ENCODE measurements at places on chromosomes 4 and X.

DNA sequence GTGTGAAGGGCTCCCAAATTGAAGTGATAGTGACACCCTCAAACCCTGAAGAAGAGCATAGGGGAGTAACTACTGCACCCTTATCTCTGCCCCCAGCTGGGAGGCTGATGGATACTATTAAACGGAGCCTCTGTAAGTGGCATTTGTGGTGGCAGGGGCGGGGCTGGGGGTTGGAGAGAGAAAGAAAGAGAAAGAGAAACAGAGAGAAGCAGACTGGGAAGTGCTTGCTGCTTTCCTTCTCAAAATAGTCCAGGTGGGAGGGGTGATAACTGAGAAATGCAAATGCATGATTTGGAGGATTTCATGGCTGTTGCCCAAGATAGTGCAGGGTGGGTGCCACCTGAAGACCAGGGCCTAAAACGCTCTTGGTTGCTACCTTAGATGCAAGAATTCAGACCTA, 253.5 kb upstream of the GATB start:
- DNase-seq: no peak

GRCh38 chr4:8010618-8011017, 71.0 kb upstream of the AFAP1 start:
- peak; percentile 69 for DNase-seq

GRCh38 chr4:7859326-7859725, 80.3 kb downstream of the AFAP1 start:
- no peak for DNase-seq

- DNase-seq: no peak
Measured at GRCh38 chrX:19293606-19294325, 50.0 kb upstream of the PDHA1 start.

DNA sequence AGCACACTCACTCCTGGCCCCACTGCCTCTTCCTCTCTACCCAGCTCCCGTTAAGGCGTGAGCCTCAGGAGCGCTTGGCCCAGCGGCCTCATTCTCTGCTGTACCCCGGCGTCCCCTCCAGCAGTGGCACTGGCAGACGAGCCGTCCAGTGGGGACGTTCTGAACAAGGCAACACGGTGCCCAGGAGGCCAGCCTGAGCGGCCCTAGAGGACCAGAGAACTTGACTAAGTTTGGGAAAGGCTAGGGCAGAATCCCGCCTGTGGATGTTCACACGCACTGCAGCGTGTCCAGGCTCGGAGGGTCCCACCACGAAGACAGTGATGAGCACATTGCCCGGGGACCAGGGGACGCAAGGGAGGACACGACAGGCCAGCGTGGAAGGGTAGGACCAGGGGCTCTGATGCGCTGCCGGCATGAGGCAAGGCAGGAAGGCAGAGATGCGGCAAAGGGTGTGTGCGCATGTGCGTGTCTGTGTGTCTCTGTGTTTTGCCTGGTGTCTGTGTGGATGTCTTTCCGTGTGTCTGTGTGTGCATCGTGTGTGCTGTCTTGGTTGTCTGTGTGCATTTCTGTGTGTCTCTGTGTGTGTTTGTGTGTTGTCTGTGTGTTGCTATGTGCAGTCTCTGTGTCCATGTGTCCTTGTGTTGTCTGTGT, 89.4 kb downstream of the ABLIM2 start:
- no peak for DNase-seq

DNA sequence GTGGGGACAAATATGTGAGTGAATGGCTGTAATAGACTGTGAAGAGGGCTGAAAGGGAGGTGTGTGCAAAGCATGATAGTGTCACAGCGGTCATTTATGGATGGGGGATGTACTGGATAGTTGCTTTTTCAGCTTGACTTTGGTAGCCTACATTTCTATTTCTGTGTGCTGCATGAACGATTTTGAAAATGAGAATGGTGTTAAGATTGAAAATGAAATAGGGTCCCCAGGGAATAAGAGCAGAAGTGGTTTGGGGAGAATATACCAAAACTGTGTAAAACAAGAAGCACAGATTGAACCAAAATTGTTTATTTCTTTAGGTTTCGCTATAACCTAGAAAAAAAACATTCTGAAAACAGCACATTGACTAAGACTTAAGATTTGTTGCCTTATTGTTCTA, 58.8 kb upstream of the CLNK start:
- no peak for DNase-seq

GRCh38 chr4:42460043-42460442, 62.8 kb downstream of the SHISA3 start:
- no peak for DNase-seq

DNA sequence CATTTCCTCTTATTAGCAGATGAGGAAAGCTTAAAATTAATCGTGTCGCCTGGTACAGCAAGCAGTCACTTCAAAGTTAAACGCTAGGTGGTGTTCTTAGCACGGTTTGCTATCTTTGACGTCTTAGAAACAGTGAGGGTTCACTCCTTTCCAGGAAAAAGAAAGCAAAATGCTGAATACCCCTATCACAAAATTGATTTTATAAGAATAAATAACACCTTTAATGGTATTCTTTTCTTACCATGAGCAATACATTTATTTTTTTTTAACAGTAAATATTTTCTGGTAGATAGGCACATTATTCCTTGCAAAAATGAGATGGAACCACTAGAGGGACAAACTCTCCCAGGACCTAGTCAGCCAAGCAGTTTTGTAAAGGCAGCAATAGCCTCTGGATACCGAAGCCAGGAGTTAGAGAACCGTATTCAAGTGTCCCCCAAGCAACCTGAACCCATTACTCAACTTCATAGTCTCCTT, 153.9 kb downstream of the KDR start:
- peak; percentile 42 for DNase-seq

DNA sequence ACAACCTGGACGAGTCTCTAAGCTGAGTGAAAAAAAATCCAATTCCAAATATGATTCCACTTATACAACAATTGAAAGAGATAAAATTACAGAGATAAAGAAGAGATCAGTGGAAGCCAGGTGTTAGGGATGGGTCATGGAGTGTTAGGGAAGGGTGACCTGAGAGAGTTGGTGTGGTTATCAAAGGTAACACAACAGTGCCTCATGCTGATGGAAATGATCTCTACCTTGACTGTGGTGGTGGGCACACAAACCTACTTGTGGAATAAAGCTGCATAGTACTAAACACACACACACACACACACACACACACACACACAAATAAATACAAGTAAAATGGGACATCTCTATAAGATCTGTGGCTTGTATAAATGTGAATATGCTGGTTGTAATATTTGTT, 26.0 kb downstream of the BEND2 start:
- DNase-seq: no peak

- no peak for DNase-seq
Measured at GRCh38 chr4:9923195-9923812, 98.0 kb downstream of the SLC2A9 start.

- no peak for DNase-seq
Measured at GRCh38 chr4:147463065-147463464, 17.8 kb upstream of the EDNRA start.

All from fibroblast of skin of abdomen (primary cell).